ENCODE measurements at places on chromosomes 3 and 15. TPM values are rescaled to one million over a fixed set of nuclear protein-coding genes. Genes with fewer than 3 reads are reported as not detected.

The SOX2 gene
- total RNA-seq = 1.5 TPM

The MNS1 gene
- total RNA-seq = not detected

The CLDND1 gene
- total RNA-seq = 319 TPM

The LSMEM2 gene
- total RNA-seq = not detected

The ARPIN gene
- 14.6 TPM for total RNA-seq

The RGMA gene
- 11.1 TPM for total RNA-seq

The GPR62 gene
- not detected for total RNA-seq

The CRELD1 gene
- total RNA-seq = 18.9 TPM

The CCR8 gene
- not detected for total RNA-seq

The SLC24A5 gene
- total RNA-seq = 13.0 TPM

DNA sequence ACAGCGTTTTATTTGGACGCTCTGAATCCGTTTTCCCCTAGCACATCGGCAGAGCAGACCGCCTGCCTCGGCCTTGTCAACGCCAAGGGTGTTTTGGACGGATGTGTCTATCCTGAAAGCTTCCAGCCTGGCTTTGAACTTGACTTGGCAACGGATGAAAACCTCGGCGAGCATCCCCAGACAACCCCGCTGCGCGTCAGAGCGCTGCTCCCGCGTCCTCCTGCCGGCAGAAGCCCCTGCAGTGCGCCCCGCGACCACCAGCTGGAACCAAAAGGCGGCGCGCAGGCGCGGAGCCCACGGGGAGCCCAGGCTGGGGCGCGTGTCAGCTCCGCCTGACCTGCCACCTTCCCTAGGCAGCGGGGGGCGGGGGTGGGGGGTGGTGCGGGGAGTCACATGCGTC lies 26.2 kb upstream of the ARL8B start:
- DNase-seq = no peak

- DNase-seq = no peak
Measured at GRCh38 chr3:95197661-95198060, 1134.8 kb downstream of the NSUN3 start.

GRCh38 chr3:151843275-151843674 lies 29.4 kb downstream of the AADAC start:
- DNase-seq = no peak

- DNase-seq = no peak
Measured at GRCh38 chr3:2205692-2206091, 107.0 kb downstream of the CNTN4 start.

DNA sequence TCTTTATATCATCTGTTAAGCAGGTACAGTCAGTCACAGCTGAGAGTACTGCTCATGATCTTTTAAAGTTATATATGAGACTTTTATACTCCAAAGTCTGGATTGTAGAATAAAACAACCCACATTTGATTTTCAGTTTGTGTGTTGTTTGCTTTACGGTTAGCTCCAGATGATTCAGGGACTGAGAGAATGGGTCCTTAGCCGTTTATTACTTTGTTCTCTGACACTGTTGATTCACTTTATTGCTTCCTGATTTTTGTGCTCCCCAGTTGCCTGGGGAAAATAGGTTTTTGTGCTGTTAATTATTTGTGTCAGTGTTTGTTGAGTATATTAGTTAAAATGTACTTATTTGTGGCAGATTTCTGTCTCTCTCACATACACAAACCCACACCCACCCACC lies 8.6 kb upstream of the EBLN2 start:
- DNase-seq = no peak

GRCh38 chr3:127084401-127084990 lies 101.6 kb downstream of the PLXNA1 start:
- no peak for DNase-seq

DNA sequence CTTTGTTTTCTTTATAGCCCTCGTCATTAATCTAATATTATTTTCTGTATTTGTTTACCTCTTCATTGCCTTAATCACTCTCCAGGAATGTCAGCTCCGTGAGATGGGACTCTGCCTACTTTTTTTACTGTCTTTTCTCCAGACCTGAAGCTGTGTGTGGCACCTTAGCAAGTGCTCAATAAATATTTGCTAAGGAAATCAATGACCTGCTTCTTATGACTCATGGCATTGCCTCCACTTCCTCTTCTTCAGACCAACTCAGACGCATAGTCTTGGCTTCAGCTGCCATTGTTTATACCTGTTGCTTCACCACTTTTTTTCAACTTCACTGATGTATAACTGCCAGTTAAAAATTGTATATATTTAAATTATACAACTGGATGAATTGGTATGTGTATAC lies 218.5 kb upstream of the CMC1 start:
- DNase-seq = no peak

GRCh38 chr15:69760890-69761568 lies 308.4 kb downstream of the RPLP1 start:
- peak; percentile 77 for DNase-seq

DNA sequence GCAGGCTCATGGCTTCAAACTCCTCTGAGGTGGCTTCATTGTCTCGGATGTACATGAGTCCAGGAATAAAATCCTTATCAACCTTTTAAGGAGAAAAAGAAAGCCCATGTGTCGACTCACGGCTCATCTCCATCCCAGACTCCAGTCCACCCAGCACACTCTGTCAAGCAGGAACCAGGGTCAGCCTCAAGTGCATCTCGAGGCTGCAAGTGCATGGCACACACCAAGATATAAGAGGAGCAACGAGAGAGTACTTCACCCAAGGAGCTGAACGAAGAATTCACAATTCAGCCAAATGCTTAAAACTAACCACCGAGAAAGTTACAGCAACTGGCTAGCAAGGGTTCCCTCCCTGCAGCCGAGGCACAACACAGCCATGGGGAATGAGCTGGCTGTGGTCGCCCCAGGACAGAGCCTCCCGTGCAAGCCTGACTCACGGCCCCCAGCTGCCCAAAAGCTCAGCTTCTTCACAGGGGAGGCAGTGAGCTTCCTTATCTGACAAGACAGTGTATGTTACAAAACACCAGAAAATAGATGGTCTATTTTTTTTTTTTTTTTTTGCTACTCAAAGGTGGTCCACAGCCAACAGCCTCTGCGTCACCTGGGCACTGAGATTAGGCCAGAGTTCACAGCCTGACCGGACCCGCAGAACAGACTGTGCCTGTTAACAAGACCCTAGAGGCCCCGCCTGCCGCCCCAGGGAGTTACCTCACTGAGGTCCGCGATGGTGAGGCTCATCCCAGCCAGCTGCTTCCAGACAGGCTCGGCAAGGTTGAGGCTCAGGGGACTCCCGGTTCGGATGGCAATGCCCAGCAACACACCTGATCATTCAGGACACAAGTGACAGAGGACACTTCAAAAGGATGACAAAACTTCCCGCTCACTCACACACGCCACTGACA lies 15.9 kb upstream of the OCA2 start:
- DNase-seq = no peak

DNA sequence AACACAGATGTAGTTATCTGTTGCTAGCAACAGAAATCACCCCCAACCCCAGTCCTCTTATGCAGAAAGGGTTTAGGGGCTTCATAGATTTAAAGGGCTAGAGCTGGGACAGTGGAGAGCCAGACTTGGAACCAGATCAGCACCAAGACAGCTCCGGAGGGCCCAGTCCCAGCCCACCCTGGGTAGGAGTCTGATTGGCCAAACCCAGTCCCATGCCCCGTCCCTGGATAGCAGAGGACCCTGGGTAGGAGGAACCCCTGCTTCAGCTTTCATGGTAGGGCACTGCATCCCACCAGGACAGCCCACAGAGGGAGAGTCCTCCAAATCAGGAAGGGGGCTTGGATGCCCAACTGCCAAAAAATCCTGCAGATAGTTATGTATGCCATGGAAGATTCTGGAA lies 103.0 kb downstream of the CORO2B start:
- DNase-seq = peak; percentile 72

- DNase-seq = no peak
Measured at GRCh38 chr3:124802702-124803101, 72.5 kb downstream of the UMPS start.

DNA sequence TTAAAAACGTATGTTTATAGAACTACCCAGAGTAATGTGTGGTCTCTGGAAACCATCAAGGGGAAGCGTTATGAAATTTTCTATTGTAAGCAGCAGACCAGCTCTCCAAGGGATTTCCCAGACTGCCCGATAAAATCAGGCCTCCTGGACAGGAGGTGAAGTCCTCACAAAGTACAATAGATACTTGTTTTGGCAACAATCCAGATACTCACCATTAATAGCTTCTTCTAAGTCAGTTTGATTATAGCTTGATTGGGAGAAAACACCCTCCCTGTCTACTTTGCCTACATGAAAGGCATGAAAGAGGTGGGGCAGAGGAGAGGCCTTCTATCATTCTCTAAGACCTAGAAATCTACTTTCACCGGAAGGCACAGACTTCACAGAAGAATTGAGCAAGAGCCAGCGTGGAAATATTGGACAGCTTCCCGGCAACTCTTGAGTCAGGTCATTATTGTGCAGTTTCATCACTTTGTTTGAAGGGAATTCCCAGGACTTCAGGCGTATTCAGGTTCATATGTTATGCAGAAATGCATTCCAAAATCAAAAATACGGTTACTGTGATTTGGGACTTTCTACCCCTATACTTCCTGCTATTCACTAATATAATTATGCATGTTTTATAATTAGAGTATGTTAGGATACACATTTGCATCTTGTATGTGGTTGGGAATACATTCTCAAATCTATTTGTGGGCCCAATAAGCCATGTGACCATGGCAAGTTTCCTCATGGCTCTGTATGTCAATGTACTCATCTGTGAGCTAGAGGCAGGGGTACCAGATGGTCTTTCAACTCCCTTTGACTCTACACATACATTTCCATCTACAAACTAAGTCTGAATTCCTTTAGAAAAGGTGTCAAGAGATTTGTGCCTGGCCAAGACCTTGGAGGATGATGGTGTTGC lies 103.5 kb downstream of the CD47 start:
- DNase-seq = peak; percentile 88

DNA sequence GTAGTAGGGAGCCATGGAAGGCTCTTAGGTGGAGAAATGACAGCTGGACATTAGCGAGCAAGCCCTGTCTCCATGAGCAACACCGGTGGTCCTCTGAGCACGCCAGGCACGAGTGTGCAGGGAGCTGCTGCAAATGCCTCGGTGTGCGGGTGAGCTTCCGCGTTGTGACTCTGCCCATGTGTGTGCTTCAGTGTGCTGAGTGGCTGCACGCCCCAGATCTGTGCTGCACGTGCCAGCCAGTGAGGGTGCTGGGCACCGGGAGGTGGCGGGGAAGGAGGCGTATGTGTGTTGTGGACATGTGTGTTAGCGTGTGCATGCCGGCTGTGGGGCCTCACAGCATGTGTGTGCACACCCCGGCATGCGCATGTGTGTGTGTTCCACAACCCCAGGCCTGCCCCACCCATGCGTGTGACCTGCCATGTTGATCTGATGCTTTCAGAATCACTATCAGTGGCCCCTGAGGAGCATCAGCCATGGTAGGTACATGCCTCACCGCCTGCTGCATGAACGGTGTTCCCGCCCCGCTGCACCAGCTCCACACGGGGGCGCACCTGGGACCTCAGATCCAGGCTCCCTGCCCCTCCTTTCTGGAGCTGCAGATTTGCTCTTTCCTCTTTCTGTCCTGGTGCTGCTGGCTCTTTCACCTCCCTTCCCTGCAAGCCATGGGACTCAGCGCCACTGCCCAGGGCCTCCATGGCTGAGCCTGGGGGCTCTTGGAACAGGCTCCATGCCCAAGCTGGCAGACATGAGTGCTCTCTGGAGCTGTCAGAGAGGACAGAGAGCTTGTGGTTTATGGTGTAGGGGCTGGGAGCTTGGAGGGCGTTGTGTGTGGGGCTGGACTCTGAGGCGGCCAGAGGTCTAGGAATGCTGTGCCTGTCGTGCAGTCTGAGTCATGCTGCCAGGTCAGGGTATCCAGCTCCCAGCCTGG lies 169.4 kb downstream of the TBC1D2B start:
- peak; percentile 54 for DNase-seq

- no peak for DNase-seq
Measured at GRCh38 chr15:99412626-99413025, 153.2 kb upstream of the MEF2A start.

DNA sequence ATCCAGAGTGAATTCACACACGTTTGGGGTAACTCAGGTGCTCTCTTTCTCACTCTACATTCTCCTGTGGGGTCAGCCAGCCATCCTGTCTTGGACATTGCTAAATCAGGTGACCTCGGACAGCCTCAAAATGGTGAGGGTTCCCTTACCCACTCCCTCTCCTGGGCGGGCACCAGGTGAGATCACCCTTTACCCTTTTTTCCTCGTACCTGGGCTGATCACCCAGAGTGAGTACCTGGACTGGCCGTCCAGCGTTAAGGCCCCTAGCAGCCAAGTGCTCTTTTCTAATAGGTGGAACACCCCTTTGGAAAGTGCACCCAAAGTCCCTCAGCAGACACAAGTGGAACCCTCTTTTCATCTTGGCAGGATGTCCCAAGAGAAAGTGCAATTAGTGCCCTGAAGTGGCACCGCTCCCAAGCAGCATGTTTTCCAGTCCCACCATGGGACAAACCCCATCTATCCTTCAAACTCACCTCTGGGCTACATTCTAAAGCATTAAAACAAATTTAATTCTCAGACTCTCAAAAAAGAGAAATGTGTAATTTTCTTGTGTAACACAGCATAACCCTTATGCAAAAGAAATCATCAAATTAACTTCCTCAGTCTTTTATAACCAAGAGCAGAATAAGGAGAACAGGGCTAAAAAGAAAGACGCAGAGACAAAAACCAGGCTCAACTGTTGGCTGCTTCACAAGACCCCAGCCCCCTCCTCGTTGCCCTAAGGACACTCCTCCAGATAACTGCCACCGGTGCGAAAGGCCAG lies 20.7 kb downstream of the TRANK1 start:
- DNase-seq = no peak

- no peak for DNase-seq
Measured at GRCh38 chr3:13217736-13218540, 144.7 kb upstream of the IQSEC1 start.

- no peak for DNase-seq
Measured at GRCh38 chr3:146164071-146164470, 3.1 kb upstream of the PLOD2 start.

GRCh38 chr3:23475446-23475845 lies 272.3 kb downstream of the UBE2E2 start:
- DNase-seq = no peak

- peak; percentile 58 for DNase-seq
Measured at GRCh38 chr15:68666812-68667450, 88.1 kb downstream of the CORO2B start.

DNA sequence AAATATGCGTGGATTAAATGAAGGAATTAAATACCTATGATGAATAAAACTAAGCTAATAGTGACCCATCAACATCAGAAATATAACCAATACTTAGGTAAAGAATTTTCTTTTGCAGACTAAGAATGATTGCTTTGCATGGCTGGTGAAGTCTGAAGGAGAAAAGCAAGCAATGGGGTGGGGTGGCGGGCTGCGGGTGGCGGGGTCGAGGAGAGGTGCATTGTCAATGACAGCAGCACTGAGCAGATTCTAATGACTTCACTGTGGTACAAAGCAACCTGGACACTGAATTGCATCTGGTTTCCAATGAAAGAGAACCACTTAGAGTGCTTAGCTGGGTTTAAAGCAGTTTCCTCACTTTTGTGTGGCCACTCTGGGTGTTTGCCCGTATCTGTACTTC lies 171.5 kb upstream of the IL12A start:
- no peak for DNase-seq

DNA sequence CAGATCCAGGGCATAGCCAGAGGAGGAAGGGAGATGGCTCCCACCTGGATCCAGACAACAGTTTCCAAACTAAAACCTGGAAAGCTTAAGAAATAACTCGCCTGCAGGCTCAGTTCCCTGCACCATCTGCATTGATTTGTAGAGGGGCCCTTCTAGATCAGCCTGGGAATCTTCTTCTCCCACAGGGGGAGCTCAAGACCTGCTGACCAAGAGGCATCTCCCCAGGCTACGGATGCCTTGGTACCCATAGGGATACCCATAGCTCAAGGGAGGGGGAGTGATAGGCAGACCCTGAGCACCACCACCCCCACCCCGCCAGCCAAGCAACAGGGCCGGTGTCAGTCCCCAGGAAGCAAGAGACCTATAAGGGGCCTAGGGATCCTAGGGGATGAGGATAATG lies 28.0 kb upstream of the DCLK3 start:
- DNase-seq = no peak

Data from suprapubic skin (tissue), 4 donors.